Left kidney (tissue), 8 donors: ENCODE measurements at places on chromosomes 1 and 21.

DNA sequence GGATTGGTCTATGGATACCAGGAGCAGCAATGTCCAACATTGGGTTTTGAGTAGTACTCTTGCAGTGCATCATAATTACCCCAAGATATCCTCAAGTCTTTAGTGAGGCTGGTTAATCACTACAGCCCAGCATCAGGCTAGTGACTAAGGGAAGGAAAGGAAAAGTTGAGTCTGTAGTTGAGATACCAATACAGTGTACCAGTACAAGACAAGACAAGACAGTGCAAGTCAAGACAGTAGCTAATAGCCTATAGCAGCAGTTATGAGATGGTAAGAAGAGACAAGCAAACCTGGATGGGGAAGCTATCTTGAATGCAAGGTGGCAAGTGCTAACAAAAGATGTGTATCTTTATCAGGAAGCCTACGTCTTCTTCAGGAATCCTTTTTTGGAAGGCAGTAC is 13.3 kb upstream of the GNG12 start:
- no peak for DNase-seq

DNA sequence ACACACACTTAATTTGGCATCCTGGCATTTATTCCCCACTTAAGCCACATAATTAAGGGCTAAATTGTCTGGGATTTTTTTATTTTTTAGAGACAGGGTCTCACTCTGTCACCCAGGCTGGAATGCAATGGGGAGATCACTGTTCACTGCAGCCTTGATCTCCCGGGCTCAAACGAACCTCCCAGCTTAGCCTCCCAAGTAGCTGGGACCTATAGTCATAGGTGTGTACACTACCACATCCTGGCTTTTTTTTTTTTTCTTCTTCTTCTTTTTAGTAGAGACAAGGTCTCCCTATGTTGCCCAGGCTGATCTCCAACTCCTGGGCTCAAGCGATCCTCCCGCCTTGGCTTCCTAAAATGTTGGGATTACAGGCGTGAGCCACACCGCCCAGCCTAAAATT is 24.2 kb downstream of the ZZZ3 start:
- no peak for DNase-seq

- DNase-seq = no peak
Observed at GRCh38 chr1:163085041-163085903, 16.1 kb downstream of the RGS4 start.

DNA sequence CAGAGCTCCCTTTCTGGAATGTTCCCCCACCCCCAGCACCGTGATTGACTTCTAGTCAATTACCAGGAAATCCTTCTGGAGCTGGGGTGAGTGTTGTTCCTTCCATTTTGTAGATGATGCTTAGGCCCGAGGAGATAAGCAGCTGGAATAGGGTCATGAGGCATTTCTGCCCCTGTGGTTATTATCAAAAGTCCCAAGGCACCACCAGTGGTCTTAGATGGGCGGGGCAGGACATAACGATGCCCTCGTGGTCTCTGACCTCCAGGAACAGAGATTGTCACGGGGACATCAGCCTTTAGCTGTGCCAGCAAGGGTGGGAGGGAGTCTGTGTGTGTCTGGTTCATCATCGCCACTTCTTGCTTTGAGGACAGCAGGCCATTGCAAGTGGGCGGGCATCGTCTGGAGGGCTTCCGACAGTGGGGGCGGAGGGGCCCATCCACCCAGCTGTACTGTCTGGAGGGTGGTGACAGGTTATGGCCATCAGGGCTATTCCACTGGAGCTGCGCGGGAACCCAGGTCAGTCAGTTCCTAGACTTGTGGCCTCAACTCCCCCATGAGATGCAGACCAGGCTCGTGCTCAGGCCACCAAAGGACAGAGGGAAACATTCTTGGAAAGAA is 22.6 kb downstream of the TNFRSF8 start:
- DNase-seq = no peak

GRCh38 chr1:58879464-58879863 is 95.6 kb upstream of the JUN start:
- no peak for DNase-seq
